ENCODE measurements at places on chromosomes 5 and 9. TPM values are rescaled to one million over a fixed set of nuclear protein-coding genes. Genes with fewer than 3 reads are reported as not detected.

DNA sequence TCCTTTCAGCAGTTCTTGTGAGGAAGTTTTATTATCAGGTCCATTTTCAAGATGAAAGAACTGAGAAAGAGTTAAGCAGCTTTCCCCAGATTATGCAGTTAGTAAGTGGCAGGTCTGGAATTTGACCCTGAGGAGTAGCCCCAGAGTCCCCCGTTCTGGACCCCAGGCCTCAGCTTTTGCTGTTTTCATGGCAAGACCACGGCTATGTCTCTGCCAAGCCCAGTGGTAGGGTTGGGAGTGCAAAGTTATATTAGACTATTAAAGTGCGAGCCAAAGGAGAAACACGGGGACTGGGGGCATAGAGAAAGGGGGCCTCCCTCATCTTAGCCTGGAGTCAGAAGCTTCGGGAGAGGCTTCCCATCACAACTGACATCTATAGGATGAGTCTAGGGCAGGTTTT, 19.3 kb upstream of the ORM1 start:
- DNase-seq: no peak

DNA sequence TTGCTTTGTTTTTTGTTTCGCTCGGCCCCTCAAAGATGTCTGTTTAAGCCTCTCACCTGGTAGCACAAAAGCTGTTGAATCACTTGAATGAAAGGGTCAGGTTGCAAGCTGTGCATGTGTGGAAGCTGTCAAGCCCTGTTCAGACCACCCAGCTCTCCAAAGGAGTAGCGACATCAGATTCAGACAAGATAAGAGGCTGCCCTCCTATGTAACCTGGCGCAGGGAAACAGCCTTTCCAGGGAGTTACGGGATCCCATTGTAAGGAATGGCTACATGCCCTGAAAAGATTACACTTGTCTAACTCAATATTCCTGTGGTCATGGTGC, 2.9 kb downstream of the FREM1 start:
- DNase-seq: no peak

- no peak for DNase-seq
Measured at GRCh38 chr5:60886158-60886557, 42.1 kb upstream of the ELOVL7 start.

GRCh38 chr5:180399401-180400215, 46.5 kb upstream of the GFPT2 start:
- no peak for DNase-seq

DNA sequence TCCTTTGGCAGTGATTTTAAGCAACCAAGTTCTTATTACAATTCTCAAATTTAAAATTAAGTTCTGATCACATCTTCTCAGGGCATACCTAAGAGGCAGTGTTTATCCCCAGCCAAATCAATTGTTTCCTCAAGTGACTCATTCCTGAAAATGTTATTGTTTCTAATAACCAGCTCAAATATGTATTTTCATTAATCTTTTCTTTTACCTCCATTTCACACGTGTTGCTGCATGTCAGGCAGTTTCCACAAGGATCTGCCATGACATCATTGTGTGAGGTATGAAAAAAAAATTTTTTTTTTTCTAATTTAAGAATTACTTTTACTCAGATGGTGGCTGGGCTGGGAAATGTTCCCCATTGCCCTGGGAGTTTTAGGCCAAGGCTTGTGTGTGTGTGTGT, 113.0 kb upstream of the NTRK2 start:
- peak; percentile 51 for DNase-seq

- DNase-seq: no peak
Measured at GRCh38 chr5:179822444-179822990, 1.8 kb downstream of the SQSTM1 start.

- peak; percentile 11 for DNase-seq
Measured at GRCh38 chr9:105656131-105656921, 5.9 kb upstream of the TAL2 start.

DNA sequence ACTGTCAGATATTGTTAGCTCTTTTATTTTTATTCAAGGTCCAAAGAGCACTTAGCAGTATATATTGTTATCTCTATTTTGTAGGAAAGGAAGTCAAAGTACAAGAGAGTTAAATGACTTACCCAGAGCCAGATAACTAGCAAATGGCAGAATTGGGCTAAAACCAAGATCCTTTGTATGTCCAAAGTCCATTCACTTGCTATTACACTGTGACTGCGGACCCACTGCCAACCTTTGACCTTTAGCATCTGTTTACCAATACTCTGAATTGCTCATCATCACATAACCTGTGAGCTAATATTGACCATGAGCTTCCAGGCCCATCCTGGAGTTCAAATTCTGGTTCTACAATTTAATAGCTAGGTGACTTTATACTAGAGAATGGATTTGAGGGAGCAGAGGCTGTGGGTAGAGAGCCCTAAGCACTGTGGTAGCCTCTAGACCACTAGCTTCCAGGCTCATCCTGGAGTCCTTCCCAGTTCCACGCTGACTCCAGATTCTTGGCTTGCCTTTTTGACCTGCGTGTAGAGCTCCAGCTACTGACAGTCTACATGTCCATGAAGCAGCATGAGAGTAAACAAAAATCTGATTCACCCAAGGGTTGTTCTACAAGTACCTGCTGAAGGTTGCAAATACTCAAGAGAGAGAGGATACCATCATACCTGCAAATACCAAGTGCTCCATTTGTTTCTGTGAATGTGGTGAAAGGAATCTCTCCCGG, 424.0 kb downstream of the SH3GL2 start:
- DNase-seq: no peak

DNA sequence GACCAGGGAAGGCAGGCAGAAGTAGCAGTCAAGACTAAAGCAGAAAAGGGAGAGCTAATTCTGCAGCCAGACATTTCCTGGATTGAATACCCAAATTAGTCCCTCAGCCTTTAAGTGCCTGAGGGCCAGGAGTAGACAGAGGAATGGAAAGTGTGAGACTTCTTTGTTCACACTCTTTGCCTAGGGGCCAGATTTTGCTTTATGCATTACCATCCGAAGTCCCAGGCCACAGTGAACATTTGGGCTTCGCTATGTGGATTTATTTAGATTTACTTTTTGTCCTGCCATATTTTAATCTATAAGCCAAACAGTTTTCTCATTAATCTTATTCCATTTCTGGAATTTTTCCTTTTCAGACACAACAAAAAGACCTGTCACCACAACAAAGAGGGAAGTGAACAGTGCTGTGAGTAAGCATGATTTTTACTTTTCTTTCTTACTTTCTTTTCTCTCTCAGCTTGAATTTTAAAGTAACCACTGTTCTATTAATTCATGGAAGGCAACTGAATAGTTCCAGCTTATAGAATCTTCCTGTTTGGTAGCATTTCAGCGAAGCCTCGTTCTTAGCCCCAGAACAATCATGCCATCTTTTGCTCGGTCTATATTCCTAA, 52.6 kb downstream of the PDCD1LG2 start:
- peak; percentile 61 for DNase-seq

DNA sequence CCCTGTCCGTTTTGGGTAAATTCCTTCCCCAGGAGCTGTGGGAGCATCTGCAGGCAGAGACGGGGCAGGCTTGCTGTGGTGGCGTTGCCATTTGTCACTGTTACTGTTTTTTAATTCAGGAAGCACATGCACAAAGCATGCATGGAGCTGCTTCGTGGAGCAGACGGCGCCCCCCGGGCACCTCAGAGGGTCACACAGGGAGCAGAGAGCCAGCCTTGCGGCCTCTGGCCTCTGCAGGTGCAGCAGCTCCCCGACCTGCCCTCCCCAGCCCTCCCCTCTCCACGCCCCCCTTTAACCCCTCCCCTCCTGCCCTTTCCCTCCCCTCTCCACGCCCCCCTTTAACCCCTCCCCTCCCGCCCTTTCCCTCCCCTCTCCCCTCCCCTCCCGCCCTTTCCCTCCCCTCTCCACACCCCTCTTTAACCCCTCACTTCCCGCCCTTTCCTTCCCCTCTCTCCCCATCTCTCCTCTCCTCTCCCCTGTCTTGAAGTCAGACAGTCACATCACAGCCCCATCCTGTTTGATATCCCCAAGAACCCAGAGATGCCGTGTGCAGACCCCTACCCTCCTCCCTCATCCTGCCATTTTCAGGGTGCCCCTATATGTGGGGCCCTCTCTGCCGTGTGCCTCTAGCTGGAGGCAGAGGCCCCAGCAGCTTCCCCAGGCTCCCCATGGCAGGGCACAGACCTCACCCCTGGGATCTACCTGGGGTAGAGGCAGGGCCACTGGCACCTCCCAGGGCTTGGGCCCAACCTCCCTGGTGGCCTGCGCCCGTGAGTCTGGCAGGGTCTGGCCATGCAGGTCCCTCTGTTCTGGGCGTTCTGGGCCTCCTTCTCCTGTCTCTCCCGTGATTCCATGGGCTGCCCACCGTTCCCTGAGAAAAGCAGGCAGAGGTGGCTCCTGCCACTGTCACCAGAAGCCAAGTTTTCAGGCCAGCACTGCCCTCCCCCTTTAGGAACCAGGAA, 29.6 kb upstream of the UBAC1 start:
- no peak for DNase-seq

DNA sequence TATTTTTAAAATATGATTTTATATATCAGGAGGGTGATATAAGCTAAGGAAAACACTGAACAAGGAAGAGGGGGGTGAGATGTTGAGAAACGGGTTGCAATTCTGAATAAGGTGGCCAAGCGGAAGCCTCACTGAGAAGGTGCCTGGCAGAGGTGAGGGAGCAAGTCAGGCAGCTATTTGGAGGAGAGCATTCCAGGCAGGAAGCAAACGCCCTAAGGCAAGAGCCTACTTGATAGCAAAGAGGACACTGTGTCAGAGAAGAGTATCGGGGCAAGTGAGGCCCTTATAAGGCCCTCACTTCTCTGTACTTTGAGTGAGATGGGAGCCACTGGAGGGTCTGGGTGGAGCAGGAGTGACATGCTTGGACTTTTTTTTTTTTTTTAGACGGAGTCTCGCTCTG, 8.0 kb upstream of the CTNNA1 start:
- DNase-seq: peak; percentile 29

PPP2R2B gene
- 0.14 TPM for total RNA-seq

WDR70 gene
- 25.5 TPM for total RNA-seq
